Renal cortical epithelial cell (primary cell): ENCODE measurements at places on chromosomes 7 and 10. TPM values are rescaled to one million over a fixed set of nuclear protein-coding genes. Genes with fewer than 3 reads are reported as not detected.

Gene GTF2IRD1
- total RNA-seq = 27.3 and 52.2 TPM in 2 replicates

Gene SSBP1
- total RNA-seq = 150 and 257 TPM in 2 replicates

Gene PCLO
- total RNA-seq = 0.35 and 5.2 TPM in 2 replicates

Gene SLC39A12
- not detected in 2 replicates for total RNA-seq

Gene GPER1
- 0.52 and 1.6 TPM in 2 replicates for total RNA-seq

GRCh38 chr7:14487701-14488395 lies 414.7 kb downstream of the DGKB start:
- DNase-seq = no peak

- DNase-seq = peak; percentile 99
Measured at GRCh38 chr10:112811741-112812551, 138.1 kb upstream of the TCF7L2 start.

DNA sequence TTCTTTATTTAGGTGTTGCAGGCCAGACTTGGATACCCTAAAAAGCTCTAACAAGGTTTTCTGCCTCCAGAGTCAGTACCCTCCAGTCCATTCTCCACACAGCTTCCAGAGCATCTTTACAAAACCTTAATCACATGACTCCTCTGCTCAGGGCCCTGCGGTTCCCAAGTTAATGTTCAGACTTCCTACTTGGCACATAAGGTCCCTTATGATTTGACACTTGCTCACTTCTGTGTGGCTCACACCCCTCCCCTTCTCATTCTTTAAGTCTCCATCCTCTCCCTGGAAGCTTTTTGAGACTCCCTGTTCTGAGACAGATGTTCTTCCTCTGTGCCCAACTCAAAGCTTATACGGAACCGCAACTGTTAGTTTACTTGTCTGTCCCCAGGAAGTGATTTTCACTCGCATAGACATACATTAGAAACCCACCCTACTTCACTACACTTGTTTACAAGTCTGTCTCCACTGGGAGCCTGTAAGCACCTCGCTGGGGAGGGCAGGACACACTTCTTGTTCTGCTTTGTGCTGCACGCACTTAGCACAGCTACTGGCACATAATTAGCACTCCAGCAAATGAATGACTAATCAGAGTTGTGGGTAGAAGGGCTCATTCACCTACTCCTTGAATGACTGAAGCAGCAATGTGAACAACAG lies 154.3 kb upstream of the LAMB4 start:
- peak; percentile 72 for DNase-seq
